ENCODE measurements at places on chromosomes 11 and 22.

DNA sequence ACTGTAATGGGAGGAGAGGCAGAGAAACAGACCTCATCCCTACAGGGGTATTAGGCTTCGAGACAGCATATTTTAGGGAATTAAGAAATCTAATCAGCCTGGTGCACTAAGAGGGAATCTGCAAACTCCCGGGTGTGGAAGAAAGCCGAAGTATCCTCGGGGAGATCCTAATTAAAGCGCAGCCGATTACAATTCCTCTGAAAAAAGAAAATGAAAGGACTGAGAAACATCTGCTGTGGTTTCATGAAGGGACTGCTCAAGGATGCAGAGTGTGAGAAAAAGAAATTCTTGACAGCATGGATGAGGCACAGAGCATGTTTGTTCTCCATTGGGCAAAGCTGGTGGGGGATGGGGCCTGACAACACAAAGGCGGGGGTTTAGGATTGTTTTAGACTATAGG, 290.0 kb upstream of the LARGE1 start:
- no peak for DNase-seq

DNA sequence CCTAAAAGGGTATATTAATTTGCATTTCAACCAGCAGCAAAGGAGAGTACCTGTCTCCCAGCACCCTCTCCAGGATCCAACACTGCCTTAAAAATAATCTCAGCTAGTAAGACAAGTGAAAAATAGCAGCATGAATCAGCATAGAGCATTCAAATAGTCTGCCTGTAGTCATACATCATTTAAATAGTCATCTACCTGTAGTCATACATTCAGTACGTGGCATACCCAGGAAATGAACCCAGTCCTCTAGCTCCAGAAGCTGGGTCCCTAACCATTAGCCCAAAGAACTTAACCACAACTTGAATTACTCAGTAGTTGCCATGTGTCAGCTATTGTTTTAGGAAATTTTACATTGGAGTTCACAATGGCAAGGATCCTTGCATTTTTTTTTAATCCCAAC, 9.3 kb downstream of the TENM4 start:
- no peak for DNase-seq

DNA sequence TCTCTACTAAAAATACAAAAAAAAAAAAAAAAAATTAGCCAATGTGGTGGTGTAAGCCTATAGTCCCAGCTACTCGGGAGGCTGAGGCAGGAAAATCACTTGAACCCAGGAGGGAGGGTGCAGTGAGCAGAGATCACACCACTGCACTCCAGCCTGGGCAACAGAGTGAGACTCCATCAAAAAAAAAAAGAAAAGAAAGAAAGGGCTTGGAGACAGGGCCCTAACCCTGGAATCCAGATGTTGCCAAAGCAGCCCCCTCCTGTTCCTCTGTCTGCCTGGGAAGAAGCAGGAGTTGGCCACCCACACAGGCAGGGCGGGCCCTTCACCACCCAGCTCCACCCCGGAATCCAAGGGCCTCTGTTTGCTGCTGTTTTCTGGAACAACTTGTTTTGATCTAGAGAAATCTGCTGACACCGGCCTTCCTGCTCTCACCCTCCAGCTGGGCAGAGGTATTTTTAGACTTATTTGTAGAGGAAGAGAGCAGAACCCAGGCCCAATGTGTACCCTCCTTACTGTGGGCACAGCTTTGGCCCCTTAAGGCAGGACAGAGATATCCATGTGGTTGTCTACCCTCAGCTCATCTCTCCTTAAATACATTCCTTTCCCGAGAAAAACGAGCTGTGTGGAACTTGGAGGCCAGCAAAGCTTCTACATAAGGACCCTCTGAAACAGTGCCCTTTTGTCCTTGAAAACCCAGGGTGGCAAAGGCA, 2.7 kb upstream of the NEAT1 start:
- DNase-seq: peak; percentile 94

DNA sequence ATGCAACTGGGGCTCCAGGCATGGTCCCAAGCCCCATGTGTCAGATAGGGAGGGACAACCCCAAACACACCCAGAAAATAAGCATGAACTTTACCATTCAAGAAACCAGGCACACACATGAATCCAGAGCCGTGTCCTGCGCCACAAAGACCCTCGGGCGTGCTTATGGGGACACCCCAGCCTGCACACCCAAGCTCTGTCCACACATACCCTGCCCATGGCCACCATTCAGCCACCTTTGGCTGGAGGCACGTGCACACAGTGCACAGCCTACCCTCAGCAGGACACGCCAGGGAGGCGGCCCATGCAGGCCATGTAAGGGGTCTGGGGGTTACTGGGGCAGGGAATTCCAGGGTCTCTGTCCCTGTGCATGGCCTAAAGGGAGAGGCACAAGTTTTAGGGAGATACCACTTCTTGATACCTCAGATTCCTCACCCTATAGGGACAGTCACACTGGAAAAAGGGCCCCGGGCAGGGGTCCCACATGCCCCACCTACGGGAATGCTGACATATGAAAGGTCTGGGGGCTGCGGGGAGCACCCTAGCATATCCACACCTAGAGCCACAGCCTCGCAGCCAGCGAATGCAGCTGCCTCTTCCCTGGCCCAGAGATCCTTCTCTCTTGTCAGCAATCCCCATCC, 20.6 kb downstream of the PACSIN2 start:
- DNase-seq: no peak

GRCh38 chr22:47627556-47628253, 865.3 kb downstream of the TBC1D22A start:
- no peak for DNase-seq
